Colonic mucosa (tissue), 4 donors: ENCODE measurements at places on chromosomes 3 and 15. TPM values are rescaled to one million over a fixed set of nuclear protein-coding genes. Genes with fewer than 3 reads are reported as not detected.

Gene KIF15
- total RNA-seq: 21.3 TPM

Gene SAXO2
- total RNA-seq: 0.67 TPM

- H3K27me3 ChIP-seq: no peaks in the 10 kb centered on the region
- no peak for DNase-seq
- no peaks in the 10 kb centered on the region for H3K4me1 ChIP-seq
- H3K4me3 ChIP-seq: no peak overlapping the region
- H3K36me3 ChIP-seq: no peaks in the 10 kb centered on the region
- no peak overlapping the region for H3K27ac ChIP-seq
Observed at GRCh38 chr15:56948000-56948763, 29.7 kb downstream of the TCF12 start.

GRCh38 chr3:82080792-82081191 lies 319.3 kb upstream of the GBE1 start:
- H3K36me3 ChIP-seq: no peaks in the 10 kb centered on the region
- H3K4me1 ChIP-seq: no peaks in the 10 kb centered on the region
- H3K27me3 ChIP-seq: no peaks in the 10 kb centered on the region

- no peaks in the 10 kb centered on the region for H3K36me3 ChIP-seq
- no peaks in the 10 kb centered on the region for H3K4me1 ChIP-seq
- H3K27ac ChIP-seq: no peak overlapping the region
- no peaks in the 10 kb centered on the region for H3K27me3 ChIP-seq
- no peak overlapping the region for H3K4me3 ChIP-seq
Observed at GRCh38 chr3:78878011-78878410, 889.8 kb downstream of the ROBO1 start.

DNA sequence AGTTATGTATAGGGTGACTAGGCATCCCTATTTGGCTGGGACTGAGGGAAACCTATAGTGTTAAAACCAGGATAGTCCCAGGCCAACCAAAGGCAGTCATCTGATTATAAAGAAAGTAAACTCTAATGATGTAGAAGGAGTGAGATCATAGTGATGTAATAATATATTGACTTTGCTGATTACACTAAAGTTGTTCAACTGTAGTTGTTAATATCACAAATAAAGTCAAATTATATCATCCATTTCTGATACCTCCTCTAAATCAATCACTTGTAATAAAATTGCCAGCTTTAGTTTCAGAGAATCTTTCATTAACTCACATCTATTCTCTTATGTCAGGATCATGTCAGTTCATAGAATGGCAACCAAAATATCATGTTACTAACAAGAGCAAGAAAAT lies 98.6 kb downstream of the FOXB1 start:
- DNase-seq: no peak
- no peaks in the 10 kb centered on the region for H3K36me3 ChIP-seq
- no peak overlapping the region for H3K4me3 ChIP-seq
- no peaks in the 10 kb centered on the region for H3K27me3 ChIP-seq
- H3K4me1 ChIP-seq: no peaks in the 10 kb centered on the region

- H3K4me1 ChIP-seq: no peaks in the 10 kb centered on the region
- peak within 1 kb of the TSS; percentile 87 for H3K27ac ChIP-seq
- no peaks in the 10 kb centered on the region for H3K27me3 ChIP-seq
- no peaks in the 10 kb centered on the region for H3K36me3 ChIP-seq
- H3K4me3 ChIP-seq: peak within 1 kb of the TSS; percentile 59
Observed at GRCh38 chr3:16884748-16885592, at the start of gene PLCL2. TSS of gene PLCL2 (plus strand) at chr3:16884955. CDS start at chr3:16885040, 85 bp downstream.

GRCh38 chr3:133570139-133570936 lies 3.1 kb upstream of the CDV3 start:
- H3K27ac ChIP-seq: no peak overlapping the region
- peaks cover 6% of the 10 kb centered on the region for H3K4me1 ChIP-seq
- H3K36me3 ChIP-seq: no peaks in the 10 kb centered on the region
- no peaks in the 10 kb centered on the region for H3K27me3 ChIP-seq
- no peak for DNase-seq

DNA sequence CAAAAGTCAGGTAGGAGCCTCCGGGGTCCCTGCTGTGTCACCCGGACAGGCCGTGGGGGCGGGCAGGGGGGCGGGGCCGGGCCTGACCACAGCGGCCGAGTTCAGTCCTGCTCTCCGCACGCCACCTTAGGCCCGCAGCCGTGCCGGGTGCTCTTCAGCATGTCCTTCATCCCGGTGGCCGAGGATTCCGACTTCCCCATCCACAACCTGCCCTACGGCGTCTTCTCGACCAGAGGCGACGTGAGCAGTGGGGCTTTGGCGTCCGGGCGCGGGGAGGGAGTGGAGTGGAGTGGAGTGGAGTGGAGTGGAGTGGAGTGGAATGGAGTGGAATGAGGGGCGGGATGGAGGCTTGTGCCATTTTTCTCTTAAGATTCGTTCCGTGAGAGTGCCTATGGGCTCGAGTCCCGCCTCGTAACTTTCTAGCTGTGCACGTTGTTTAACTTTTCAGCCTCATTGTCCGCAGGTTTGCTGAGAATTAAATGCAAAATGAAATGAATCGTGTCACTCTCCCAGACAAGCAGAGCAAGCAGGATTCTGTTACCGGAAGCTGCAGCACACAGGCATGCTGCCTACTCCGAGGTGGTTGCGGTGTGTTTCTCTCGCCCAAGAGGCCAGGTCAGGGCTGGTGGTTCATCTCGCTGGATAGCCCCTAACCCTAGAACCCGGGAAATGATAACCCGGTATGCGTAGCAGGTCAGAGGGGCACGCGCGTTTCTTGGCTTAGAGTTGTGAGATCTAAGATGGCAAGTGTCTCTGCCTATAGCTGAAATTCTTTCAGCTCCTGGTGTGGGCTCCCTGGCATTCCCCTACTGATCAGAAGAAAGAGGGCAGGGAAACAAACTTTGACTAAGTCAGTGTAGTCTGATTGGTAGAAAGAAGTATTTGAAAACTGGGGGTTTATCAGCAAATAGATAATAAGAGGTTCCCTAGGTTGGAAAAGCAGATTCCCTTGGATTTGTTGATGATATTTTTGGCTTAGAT lies at the start of gene FAH:
TSS of gene FAH (plus strand) at position 104 of the 981 bp plus-strand sequence. CDS start at position 160, 56 bp downstream.
- peak within 1 kb of the TSS; percentile 59 for H3K4me3 ChIP-seq
- no peaks in the 10 kb centered on the region for H3K27me3 ChIP-seq
- H3K27ac ChIP-seq: peak within 1 kb of the TSS; percentile 60
- H3K36me3 ChIP-seq: no peaks in the 10 kb centered on the region
- no peaks in the 10 kb centered on the region for H3K4me1 ChIP-seq
- DNase-seq: peak; percentile 51

- no peaks in the 10 kb centered on the region for H3K4me1 ChIP-seq
- H3K27me3 ChIP-seq: no peaks in the 10 kb centered on the region
- no peak for DNase-seq
- H3K4me3 ChIP-seq: no peak overlapping the region
- H3K27ac ChIP-seq: no peak overlapping the region
- H3K36me3 ChIP-seq: no peaks in the 10 kb centered on the region
Observed at GRCh38 chr15:40841741-40842140, 2.1 kb upstream of the SPINT1 start.

DNA sequence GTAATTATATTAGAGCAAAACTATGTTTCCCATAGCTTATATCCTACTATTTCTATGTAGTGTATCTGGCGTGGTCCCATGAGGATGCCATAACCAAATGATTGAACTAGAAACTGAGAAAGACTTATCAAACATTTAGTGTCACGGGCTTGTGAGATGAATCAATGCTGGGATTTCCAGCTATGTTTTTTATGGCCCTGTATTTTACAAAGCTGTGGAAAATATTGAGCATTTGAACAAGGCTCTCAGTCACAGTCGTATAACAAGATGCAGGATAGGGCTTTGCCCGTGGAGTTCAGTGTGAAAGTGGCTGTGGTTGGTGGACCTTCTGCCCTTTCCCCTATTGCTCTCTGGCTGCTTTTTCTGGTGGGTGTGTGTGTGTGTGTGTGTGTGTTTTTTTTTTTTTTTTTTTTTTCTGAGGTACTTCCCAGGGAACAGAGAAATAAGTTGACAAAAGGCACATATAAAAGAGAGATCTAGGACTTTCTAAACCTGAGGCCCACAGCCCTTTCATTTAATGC lies 60.7 kb downstream of the CACNA1D start:
- no peak for DNase-seq
- no peaks in the 10 kb centered on the region for H3K4me1 ChIP-seq
- H3K27ac ChIP-seq: no peak overlapping the region
- no peaks in the 10 kb centered on the region for H3K36me3 ChIP-seq
- H3K27me3 ChIP-seq: no peaks in the 10 kb centered on the region

DNA sequence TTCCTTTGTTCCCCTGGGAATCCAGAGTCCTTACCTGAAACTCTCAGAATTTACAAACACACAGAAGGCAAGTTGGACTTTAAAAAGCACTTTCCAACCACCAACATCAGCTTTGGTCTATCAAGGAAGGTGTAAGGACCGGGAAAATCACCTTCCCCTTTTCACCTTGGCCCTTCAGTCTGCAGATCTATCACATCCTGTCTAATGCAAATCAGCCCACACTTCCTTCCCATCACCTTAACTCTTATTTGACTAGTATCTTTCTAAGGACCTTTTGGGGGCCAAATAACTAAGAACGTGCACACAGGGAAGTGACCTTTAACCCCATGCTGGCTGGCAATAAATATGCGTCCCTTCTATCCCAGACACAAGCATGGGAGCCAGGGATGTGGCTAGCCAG lies 320.6 kb downstream of the ARRDC4 start:
- H3K27ac ChIP-seq: no peak overlapping the region
- no peak for DNase-seq
- no peaks in the 10 kb centered on the region for H3K36me3 ChIP-seq

DNA sequence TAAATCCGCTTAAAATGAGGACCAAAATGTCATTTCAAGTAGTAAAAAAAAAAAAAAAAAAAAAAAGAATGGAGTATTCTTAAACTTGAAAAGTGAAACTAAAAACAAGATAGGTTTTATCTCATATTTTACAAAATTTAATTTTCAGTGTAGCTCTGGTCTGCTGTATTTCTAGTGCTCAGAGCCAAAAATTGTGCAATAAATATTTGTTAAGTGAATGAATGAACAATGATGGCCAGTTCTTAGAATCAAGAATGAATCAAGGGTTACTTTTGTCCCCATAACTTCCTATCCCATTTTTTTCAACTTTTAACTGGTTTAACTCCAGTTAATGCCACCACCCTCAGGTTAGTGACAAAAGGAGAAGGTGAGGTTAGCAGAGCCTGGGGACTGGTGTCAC lies 214.4 kb downstream of the ABHD5 start:
- no peak overlapping the region for H3K4me3 ChIP-seq
- DNase-seq: no peak
- no peaks in the 10 kb centered on the region for H3K4me1 ChIP-seq
- H3K27me3 ChIP-seq: no peaks in the 10 kb centered on the region
